ENCODE measurements at places on chromosomes 16 and 17. TPM values are rescaled to one million over a fixed set of nuclear protein-coding genes. Genes with fewer than 3 reads are reported as not detected.
A peak's percentile ranks its signal among the peaks of the same experiment; 100 is the strongest.

Gene STAT5A
- polyA plus RNA-seq = 4.9 TPM

DNA sequence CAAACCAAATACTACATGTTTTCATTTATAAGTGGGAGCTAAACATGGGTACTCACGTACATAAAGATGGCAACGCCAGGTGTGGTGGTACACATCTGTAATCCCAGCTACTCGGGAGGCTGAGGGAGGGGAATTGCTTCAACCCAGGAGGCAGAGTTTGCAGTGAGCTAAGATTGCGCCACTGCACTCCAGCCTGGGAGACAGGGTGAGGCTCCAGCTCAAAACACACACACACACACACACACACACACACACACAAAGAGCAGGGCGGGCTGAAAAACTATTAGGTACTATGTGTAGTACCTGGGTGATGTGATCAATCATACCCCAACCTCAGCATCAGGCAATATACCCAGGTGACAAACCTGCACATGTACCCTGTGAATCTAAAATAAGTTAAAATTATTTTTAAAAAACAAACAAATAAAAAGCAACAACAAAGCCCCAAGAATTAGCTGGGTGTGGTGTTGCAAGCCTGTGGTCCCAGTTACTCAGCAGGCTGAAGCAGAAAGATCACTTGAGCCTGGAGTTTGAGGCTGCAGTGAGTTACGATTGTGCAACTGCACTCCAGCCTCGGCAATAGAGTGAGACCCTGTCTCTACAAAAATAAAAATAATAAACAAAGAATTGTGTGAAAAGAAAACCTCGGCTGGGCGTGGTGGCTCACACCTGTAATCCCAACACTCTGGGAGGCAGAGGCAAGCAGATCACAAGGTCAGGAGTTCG lies 11.9 kb upstream of the FAAP100 start:
- DNase-seq = no peak

DNA sequence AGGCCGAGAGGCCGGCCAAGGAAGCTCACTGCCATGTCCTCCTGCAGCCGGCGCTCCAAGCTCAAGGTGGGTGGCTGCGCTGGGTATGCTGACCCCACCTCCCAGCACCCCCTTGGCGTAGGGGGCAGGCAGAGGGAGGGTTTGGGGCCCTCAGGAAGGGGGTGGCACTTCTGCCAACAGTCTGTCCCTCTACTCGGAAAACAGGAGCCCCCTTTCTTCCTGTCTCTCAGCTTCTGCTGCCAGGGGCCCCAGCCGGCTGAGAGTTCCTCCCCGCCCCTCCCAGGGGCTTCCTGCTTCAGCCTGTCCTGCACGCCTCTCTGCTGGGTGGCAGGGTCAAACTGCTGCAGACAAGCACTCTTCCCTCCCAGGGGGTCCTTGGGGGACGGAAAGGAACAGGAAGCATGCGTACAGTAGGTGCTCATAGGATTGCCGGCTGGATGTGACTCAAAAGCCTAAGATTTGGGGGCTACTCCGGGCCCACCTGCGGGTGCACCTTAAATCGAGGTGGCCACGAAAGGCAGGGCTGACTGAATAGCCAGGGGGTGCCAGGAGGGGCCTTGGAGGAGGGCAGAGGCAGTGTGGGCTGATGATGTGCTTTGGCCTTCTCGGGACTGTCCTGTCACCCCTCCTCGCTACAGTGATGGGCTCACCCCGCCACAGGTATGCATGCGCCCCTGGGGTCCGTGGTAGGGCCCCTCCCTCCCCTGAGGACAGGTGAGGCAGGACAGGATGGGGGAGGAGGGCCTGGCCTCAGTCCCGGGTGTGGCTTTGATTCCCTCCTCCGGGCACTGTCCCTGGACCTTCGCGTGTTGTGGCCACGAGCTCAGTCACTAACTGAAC lies 4.0 kb downstream of the CBX2 start:
- DNase-seq = no peak

GRCh38 chr16:11310997-11311561 lies 29.9 kb upstream of the PRM1 start:
- no peak for DNase-seq

Gene TOM1L1
- 6.1 TPM for polyA plus RNA-seq

- no peak for DNase-seq
Measured at GRCh38 chr16:13060932-13061331, 159.5 kb downstream of the SHISA9 start.

DNA sequence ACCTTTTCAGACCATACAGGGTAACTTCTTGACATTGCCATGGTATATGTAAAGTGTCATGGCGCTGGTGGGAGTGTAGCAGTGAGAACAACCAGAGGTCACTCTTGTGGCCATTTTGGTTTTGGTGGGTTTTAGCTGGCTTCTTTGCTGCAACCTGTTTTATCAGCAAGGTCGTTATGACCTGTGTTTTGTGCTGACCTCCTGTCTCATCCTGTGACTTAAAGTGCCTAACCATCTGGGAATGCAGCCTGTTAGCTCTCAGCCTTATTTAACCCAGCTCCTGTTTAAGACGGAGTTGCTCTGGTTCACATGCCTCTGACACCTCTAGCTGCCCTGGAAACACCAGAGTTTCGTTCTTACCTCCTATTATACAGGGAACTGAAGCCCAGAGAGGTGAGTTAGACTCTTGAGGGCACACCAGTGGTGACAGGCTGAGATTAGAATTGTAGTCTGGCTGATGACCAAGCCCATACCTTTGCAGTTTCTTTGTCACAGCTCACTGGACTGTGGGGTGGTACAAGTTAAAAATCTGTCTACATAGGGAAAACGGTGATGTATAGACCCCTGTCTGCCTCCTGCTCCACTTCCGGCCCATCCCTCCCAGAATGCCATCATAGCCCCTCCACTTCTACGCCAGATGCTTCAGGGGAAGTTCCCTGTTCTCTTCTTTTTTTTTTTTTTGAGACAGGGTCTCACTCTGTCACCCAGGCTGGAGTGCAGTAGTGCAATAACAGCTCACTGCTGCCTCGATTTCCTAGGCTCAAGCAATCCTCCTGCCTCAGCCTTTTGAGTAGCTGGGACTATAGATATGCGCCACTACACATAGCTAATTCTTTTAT lies 21.0 kb downstream of the KSR1 start:
- no peak for DNase-seq

DNA sequence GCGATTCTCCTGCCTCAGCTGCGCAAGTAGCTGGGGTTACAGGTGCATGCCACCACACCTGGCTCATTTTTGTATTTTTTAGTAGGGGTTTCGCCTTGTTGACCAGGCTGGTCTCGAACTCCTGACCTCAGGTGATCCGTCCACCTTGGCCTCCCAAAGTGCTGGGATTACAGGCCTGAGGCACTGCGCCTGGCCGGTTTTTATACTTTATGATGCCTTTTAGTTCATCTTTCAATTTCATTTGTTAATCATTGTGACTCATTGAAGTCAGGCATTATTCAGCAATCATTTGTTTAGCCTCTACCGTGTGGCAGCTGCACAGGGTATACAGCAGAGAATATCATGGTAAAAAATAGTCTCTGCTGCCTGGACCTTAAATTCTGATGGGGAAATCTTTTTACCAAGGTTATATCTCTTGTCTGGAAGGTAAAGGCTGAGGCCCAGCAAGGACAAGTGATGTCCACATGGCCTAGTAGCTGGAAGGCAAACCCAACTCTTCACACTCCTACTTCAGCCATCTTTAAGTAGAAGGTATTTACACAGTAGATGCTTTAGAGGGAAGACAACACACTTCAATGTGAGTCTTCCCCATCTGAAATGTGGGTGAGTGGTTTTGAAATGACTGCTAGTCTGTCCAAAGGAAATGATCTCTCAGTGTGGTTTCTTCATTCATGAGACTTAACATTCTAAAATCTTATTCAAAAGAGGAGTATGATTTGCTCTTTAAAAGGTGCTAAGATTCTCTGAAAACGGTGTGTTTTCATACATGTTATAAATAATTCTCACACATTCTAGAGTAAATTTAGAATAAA lies 2.4 kb downstream of the PRPSAP2 start:
- no peak for DNase-seq

Gene SLC52A1
- not detected for polyA plus RNA-seq

GRCh38 chr17:77750427-77751043 lies 208.0 kb upstream of the TNRC6C start:
- DNase-seq = no peak

Gene POLR2A
- polyA plus RNA-seq = 17.3 TPM

DNA sequence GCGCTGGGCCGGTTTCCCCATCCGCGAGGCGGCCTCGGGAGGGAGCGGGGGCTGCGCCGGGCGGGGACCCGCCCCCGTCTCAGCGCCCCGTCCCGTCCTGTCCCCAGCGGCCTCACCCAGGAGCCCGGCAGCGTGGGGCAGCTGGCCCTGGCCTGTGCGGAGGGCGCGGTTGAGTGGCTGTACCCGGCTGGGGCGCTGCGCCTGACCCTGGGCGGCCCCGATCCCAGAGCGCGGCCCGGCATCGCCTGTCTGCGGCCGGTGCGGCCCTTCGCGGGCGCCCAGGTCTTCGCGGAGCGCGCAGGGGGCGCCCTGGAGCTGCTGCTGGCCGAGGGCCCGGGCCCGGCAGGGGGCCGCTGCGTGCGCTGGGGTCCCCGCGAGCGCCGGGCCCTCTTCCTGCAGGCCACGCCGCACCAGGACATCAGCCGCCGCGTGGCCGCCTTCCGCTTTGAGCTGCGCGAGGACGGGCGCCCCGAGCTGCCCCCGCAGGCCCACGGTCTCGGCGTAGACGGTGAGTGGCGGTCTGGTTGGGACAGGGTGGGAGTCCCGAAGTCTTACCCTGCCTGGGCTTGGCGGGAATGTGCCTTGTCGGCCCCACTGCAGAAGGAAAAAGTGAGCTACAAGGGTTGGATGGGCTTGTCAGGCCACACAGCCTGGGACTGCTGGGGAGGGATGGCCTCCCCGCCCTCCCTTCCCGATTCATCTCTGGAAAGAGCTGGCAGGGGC lies 720 bp downstream of the METRN start:
- no peak for DNase-seq

DNA sequence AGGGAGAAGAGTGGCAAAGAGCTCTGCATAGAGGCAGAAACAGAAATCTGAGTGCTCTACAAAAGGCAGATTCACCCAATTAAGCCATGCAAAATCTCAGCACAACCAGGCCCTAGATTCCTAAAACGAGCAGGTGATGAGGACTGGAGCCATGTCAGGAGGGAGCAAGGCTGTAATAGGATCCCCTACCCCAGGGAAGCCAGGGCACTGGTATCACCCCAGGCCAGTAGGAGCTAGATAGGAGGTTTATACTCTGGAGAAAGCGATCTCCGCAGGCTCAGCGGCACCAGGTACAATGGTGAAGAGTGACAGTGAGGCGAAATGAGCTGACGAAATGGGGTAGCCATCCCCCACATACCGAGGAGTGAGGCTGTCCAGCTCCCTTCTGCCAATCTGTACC lies 171.5 kb downstream of the PARN start:
- no peak for DNase-seq

Gene NTN1
- 16.6 TPM for polyA plus RNA-seq

- DNase-seq = no peak
Measured at GRCh38 chr16:85353839-85354685, 241.8 kb upstream of the CIBAR2 start.

Gene CTRL
- polyA plus RNA-seq = 0.90 TPM

- DNase-seq = no peak
Measured at GRCh38 chr17:9332132-9332494, 243.5 kb downstream of the STX8 start.

GRCh38 chr17:8320990-8321389 lies 10.9 kb downstream of the ARHGEF15 start:
- DNase-seq = no peak

GRCh38 chr16:55832773-55833691 lies at the start of gene CES1:
TSS of gene CES1 (minus strand) at chr16:55833096. CDS start at chr16:55833055, 41 bp downstream.
- DNase-seq = no peak

DNA sequence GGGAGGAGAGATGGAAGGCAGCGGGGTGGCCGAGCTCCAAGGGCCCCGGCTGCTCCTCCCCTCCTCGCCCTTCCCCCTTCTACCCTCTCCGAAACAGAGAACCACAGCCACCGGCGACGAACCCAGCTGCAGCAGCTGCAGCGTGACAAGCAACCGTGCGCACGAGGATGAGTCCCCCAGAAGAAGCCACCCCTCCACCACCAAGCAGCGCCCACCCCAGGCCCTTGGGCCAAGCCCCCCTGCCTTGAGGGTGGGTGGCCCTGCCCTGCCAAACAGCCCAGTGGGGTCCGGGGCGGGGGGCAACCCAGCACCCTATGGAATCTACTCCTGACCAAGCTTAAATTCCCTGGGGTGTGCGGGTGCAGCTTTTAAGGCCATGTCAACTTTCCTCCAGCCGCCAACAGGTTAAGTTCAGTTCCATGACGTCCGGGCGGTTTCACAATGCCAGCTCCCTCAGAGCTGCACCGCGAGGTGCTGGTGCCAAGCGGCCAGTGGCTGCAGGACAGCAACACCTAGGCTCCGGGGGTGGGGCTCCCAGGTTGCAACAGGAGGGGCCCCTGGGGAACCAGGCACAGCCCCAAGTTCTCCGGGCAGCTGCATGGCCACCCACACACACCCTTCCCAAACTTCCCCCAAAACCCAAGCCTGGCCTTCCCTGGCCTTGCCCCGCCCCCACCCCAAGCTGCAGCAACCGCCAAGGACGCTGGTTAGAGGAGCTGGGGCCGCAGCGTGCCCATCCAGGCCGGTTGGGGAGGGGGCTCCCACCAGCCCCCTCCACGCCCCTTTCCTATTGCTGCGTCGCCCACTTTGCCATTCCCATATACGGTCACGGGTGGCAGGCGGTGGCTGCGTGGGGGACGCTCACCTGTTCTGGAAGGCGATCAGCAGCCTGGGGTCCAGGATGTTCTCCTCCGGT lies 2.0 kb downstream of the CBX4 start:
- DNase-seq = peak; percentile 78

DNA sequence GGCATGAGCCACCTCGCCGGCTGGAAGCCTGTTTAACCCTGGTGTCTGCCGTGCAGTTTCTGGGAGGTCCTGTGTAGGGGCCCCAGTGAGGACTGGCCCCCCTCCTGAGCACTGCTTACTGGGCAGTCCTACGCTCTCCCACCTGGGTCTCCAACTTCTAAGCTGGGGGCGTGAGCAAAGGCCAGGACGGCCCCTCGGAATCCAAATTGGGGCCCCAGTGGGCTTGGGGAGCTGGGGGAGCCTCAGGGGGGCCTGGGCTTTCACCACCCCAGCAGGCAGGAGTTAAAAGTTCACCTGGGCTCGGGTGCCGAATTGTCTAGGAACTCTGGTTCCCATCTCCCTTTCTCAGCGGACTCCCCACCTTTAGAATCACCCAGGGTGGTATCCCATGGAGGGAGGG lies 7.2 kb upstream of the SLC38A10 start:
- no peak for DNase-seq

Gene TNFRSF17
- polyA plus RNA-seq = not detected

Gene LITAFD
- not detected for polyA plus RNA-seq

DNA sequence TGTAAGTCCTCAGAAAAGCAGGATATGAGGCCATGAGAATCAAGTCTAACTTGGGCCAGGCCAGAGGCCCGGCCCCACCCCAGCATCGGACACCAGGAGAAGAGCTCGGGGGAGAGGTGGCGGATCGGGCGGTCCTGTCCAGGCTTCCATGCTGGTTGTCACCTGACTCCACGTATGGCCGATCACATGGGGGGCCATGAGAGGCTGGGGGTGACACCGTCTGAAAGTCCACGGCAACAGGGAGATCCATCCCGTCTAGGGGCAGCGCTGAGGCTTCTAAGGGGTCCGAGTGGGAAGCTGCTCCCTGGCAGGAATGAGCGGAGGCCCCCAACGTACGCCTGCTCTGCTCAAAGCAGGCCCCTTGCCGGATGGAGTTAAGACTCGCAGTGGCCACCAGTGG lies 25.8 kb downstream of the ENGASE start:
- no peak for DNase-seq
